ENCODE measurements at places on chromosomes 7 and 10.

- H3K36me3 ChIP-seq = no peaks in the 10 kb centered on the region
- H3K27ac ChIP-seq = no peak overlapping the region
- H3K4me1 ChIP-seq = no peaks in the 10 kb centered on the region
- no peak overlapping the region for H3K4me3 ChIP-seq
- DNase-seq = no peak
These were observed 166.4 kb downstream of the PPP1R17 start for GRCh38 chr7:31853380-31853779.

DNA sequence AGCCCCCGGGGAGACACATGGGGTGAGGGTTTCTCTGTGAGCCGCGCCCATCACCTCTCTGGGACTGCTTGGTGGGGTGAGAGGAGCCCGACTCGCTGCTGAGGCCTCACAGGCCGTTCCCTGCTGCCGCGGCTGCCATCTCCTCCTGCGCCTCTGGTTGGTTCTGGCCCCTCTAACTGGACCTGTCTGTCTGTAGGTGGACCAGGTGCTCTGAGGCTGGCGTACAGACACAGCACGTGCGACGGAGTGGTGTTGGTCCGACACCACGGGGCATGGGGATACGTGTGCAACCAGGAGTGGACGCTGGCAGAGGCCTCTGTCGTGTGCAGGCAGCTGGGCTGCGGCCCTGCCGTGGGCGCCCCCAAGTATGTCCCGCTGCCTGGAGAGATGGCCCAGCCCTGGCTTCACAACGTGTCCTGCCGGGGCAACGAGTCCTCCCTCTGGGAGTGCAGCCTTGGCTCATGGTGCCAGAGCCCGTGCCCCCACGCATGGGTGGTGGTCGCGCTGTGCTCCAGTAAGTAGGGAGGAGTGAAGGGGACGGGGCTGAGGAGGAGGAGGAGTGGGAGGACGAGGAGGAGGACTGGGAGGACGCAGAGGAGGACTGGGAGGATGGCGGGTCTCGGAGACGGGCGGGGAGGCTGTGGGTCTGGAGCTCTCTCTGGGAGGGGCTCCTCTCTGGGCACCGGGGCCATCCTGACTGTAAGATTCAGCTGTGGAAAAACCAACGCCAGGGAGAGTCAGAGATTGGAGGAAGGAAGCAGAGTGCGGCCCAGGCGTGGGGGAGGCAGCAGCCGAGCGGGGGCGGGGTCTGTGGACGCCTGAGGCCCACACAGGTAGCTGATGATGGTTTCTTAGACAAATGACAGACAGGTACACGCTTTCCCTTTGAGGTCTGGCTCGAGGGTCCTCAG lies 2.6 kb downstream of the SCART1 start:
- no peak for DNase-seq
- H3K36me3 ChIP-seq = peaks cover 6% of the 10 kb centered on the region
- peaks cover 21% of the 10 kb centered on the region for H3K4me1 ChIP-seq
- H3K27me3 ChIP-seq = no peaks in the 10 kb centered on the region

DNA sequence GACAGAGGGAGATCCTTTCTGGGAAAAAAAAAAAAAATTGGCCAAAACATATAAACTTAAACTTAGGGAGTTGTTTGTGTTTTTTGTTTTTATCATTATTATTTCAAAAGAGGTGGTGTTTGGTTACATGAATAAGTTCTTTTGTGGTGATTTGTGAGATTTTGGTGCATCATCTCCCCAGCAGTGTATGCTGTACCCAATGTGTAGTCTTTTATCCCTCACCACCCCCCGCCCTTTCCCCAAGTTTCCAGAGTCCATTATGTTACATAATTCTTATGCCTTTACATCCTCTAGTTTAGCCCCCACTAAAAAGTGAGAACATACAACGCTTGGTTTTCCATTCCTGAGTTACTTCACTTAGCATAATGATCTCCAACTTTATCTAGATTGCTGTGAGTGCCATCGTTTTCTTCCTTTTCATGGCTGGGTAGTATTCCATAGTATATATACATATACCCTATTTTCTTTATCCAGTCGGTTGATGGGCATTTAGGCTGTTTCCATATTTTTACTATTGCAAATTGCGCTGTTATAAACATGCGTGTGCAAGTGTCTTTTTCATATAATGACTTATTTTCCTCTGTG lies 148.1 kb upstream of the ZNF92 start:
- DNase-seq = no peak
- H3K27me3 ChIP-seq = no peaks in the 10 kb centered on the region
- no peaks in the 10 kb centered on the region for H3K36me3 ChIP-seq
- no peak overlapping the region for H3K4me3 ChIP-seq

DNA sequence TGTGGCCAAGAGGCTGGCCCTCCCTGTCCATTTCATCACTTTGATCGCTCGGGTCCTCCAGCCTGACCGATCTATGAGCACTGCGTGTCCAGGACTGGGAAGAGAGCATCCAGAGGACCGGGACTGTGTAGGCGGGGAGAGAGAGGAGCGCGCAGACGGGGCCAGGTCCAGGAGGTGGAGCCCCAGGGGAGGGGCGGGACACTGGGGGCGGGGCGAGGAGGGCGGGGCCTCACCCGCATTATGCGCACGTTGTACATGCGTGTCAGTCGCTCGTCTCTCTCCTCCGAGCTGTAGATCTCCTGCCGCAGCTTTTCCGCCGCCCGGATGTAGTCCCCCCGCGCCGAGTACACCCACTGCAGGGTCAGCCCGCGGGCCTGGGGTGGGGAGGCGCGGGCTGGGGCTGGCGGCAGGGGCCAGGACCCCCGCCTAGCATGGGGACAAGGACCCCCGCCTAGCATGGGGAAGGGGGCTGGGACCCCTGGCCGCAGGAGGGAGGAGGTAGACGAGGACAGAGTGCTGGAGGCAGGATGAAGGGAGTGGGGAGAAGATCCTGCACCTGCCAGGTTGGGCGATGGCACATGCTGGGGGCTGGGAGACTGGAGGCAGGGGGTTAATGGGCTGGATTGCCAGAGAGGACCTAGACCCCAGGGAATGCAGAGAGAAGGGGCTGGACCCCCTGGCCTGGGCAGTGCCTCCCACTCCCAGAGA lies 14.3 kb downstream of the MOSPD3 start:
- no peaks in the 10 kb centered on the region for H3K27me3 ChIP-seq
- peak overlapping the region; percentile 79 for H3K4me3 ChIP-seq
- peaks cover 34% of the 10 kb centered on the region for H3K4me1 ChIP-seq
- H3K27ac ChIP-seq = no peak overlapping the region
- peaks cover 4% of the 10 kb centered on the region for H3K36me3 ChIP-seq
- DNase-seq = peak; percentile 68

DNA sequence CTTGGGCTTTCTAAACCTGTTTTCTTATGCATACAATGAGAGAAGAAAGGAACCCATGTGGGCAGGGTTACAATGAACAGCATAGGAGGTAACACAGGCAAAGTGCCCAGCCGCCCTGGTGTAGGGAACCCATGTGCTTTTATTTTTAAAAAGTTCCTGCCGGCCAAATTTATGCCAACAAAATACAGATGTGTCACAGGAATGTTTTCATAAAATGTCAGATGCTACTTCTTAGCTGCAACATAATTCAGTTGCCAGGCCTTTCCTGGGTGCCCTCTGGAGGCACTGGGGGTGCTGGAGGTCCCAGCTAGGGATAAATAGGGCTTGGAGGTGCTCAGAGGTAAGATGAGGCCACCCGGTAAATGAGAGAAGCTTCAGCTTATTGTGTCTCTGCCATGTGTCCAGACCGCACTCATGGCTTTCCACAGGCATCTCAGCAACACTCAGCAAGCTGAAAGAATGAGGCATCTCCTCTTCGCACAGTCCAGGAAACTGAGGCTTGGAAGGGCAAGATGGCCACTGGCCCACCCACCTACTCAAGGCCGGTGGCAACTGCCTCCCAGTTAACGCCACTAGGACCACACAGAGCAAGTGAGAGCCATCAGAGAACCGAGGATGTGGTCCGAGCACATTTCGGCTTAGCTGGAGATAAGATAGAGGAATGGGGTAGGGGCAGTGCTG lies 58.3 kb downstream of the CPXM2 start:
- H3K36me3 ChIP-seq = no peaks in the 10 kb centered on the region
- H3K27ac ChIP-seq = no peak overlapping the region
- H3K4me1 ChIP-seq = no peaks in the 10 kb centered on the region
- peaks cover 12% of the 10 kb centered on the region for H3K27me3 ChIP-seq

All from T-helper 17 cell (primary cell).